Neuronal stem cell (in vitro differentiated cells): ENCODE measurements at places on chromosomes 12 and 14.

- H3K27me3 ChIP-seq = no peaks in the 10 kb centered on the region
- no peak overlapping the region for H3K27ac ChIP-seq
These were observed 13.2 kb upstream of the BMAL2 start for GRCh38 chr12:27319409-27319808.

DNA sequence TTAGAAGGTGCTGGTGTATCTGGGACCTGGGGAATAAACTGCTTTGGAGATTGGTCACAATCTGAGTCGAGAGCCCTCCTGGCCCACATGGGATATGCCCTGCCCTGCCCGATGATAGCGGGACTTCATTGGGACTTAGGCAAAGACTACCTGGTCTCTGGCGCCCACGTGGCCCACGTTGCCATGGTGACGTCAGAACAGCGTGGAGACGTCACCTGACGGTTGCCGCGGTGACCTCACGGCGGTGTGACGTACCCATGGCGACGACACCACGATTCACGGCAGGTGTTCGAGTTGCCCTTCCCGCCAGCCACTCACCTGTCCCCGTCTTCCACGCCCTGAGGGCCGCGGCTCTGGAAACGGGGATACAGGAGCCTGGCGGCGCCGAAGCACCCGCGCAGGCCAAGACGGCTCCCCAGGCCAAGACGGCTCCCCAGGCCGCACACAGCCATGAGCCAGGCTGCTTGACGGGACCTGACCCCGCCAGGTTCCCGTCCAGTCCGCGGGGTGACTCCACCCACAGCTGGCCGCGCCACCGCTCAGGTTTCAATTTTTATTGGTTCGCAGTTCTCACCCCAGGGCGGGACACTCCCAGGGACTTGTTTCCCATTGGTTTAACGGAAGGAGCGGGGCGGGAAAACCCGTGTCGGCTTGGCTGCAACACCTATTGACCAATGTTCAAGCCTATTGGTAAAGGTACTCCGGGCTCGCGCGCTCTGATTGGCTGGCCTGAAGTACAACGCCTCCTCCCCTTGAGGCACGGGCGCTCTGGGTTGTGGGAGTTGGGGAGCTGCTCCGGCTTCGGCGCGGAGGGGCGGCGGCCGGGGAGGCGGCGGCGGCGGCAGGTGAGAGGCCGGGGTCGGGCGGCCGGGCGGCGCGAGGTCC, at the start of the genes MMAB and MVK:
Gene MMAB (minus strand): TSS at position 476 of the 885 bp plus-strand sequence. CDS start 24 bp downstream, at position 452.
Gene MVK (plus strand): TSS at position 766 of the 885 bp plus-strand sequence. CDS start 1,029 bp downstream, outside the sequence.
- peaks cover 77% of the 10 kb centered on the region for H3K36me3 ChIP-seq
- H3K27me3 ChIP-seq = no peaks in the 10 kb centered on the region
- H3K4me1 ChIP-seq = peaks cover 15% of the 10 kb centered on the region
- H3K27ac ChIP-seq = peak within 1 kb of the TSS; percentile 84
- peak; percentile 99 for DNase-seq

DNA sequence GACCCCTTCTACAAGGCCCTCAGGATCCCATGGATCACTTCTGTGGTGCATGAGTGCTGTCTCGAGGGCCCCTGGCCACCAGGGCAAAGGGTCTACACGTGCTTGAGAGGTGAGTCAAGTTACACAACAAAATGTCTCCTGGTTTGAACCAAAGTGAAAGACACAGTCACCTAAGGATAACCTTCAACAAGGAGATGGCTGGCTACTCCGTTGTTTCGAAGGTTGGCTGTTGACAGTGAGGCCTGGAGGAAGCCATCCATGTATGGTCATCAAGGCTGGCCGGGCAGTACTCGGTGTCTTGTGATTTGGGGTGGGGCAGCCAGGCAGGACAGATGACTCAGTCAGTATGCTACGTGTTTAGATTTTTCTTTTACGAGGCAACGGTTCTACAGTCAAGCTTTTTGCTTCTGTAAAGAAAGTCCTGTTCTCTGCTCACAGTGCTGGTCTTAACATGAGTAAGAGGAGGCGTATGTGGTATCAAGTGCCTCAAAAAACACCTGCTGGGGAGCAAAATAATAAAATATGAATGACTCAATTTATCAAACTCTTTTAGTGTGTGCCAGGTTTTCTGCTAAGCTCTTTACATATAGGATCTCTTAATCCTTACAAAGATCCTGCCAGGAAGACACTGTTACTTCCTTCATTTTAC, 18.0 kb upstream of the NT5DC3 start:
- no peak overlapping the region for H3K4me3 ChIP-seq
- H3K36me3 ChIP-seq = no peaks in the 10 kb centered on the region
- H3K27me3 ChIP-seq = no peaks in the 10 kb centered on the region
- no peak overlapping the region for H3K27ac ChIP-seq
- H3K4me1 ChIP-seq = no peaks in the 10 kb centered on the region

DNA sequence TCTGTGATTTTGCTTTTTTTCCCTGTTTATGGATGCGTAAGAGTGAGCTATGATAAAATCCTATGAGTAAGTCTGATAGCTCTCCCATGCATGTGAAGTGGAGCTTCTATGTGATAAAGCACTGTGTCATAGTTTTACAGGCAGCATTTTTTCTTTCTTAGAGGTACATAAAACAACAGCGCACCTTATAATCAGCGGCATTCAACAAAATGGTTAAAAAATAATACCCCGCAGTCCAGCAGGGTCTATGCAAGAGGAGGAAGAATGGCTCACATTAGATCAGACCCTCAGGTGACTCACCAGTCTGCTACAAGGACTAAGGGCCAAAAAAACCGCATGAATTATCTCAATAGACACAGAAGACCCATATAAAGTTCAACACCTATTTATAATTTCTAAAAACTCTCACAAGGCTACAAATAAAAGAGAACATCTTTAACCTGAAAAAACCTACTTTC, 33.0 kb upstream of the TMEM179 start:
- no peaks in the 10 kb centered on the region for H3K27me3 ChIP-seq
- no peaks in the 10 kb centered on the region for H3K36me3 ChIP-seq

DNA sequence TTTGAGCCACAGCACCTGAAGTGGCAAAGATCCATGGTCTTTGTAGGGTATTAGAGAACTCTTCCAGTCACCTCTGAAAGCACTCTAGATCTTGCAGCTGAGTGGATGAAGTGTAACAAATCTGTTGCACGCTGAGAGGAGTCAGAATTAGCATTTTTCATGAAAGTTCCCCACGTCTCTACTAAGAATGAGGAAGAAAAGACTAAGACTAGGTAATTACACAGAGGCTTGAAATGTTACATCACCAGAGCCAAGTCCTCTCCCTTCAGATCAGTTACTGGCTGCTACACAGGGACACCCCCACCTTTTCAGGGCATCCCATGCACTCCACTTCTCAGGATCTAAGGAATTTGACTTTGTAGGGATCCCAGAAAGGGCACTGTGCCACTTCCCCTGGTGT, 98.6 kb upstream of the FKBP4 start:
- no peaks in the 10 kb centered on the region for H3K36me3 ChIP-seq
- DNase-seq = no peak
- no peak overlapping the region for H3K4me3 ChIP-seq
- H3K27ac ChIP-seq = no peak overlapping the region

GRCh38 chr12:46266382-46266791, 2.5 kb downstream of the SLC38A1 start:
- H3K27ac ChIP-seq = no peak overlapping the region
- H3K27me3 ChIP-seq = peaks cover 22% of the 10 kb centered on the region
- no peaks in the 10 kb centered on the region for H3K36me3 ChIP-seq
- DNase-seq = no peak
- H3K4me1 ChIP-seq = peaks cover 15% of the 10 kb centered on the region

DNA sequence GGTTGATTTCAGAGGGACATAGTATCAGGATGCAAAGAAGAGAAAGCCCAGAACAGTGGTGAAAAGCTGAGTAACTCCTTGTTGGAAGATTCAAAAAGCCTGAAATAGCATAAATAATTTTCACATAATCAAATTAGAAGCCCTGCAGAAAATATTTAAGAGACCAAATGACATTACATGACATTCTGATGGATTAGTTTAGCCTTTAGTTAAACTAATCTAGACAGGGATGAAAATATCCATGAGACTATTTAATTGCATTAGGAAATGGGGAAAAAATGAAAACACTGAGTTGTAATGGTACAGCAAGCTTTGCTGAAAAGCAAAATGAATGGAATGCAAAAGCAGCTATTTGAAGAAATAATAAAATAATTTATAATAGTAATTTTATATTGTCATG, 91.8 kb downstream of the KIF21A start:
- no peaks in the 10 kb centered on the region for H3K27me3 ChIP-seq
- no peak overlapping the region for H3K27ac ChIP-seq
- DNase-seq = no peak
- H3K4me1 ChIP-seq = peaks cover 9% of the 10 kb centered on the region
- H3K36me3 ChIP-seq = peaks cover 5% of the 10 kb centered on the region

GRCh38 chr14:75649337-75649736, 11.3 kb downstream of the ERG28 start:
- peaks cover 33% of the 10 kb centered on the region for H3K36me3 ChIP-seq
- H3K4me1 ChIP-seq = peaks cover 2% of the 10 kb centered on the region
- no peaks in the 10 kb centered on the region for H3K27me3 ChIP-seq
- no peak overlapping the region for H3K27ac ChIP-seq
- DNase-seq = no peak

- no peak overlapping the region for H3K4me3 ChIP-seq
- H3K27me3 ChIP-seq = no peaks in the 10 kb centered on the region
- no peaks in the 10 kb centered on the region for H3K36me3 ChIP-seq
- no peak overlapping the region for H3K27ac ChIP-seq
- H3K4me1 ChIP-seq = no peaks in the 10 kb centered on the region
These were observed 505.2 kb downstream of the RMST start for GRCh38 chr12:97967831-97968230.

DNA sequence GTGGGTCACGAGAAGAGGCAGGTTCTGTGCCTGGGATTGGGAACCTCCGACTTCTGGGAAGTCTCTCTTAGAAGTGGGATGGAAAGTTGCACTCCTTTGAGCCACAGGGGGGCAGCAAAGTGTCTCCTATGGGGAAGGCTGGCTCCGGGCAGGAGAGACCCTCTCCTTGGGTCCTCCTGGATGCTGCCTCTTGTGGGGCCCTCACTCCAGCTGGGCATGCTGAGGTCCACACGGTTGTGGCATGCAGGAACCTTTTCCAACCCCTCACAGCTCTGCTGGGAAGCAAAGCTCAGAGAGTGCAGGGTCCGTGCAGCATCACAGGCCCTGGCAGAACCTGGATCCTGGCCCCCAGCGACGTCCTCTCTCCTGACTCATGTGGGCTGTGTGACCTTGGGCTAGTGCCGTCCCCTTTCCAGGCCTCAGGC, 17.4 kb downstream of the SDSL start:
- peak; percentile 64 for DNase-seq
- no peaks in the 10 kb centered on the region for H3K36me3 ChIP-seq
- no peak overlapping the region for H3K4me3 ChIP-seq
- H3K4me1 ChIP-seq = peaks cover 1% of the 10 kb centered on the region
- no peak overlapping the region for H3K27ac ChIP-seq

DNA sequence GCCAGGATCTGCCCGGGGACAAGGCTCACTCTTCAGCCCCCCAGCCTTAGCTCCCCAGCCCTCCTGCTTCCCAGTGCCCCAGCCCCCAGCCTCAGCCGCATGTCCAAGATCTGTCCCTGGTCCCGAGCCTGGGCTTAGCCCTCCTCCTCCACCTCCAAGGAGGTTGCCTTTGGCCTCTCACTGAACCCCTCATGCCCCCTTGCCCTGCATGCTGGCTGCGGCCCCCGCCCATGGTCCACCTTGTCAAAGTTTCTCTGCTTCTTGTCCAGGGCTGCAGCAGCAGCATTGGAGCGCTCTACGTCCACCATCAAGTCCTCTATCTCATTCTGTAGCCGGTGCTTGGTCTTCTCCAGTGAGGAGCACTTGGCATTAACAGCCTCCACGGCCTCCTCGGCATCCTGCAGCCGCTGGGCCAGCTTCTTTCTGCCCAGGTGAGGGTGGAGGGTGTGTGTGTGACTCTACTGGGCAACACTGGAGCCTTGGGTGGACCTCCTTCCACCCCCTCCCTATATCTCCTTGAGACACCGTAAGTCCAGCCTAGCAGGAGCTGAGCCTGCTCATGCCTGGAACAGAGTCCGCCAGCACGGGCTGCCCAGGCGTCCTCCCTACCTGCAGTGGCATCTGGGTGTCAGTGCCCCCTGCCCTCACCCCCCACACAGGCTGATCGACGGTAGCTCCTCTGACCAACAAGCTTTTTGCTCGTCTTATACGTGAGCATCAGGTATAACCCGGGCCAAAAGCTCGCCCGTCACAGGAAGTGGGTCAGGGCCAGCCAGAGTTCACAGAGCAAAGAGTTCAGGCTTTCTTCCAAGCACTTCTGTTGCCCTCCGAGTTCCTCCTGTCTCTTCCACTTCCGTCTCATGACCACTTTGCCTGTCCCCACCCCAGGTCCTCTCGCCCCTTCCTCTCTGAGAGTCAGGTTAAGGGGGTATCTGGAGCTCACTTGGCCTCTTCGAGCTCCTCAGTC, 11.4 kb downstream of the CMTM5 start:
- no peak overlapping the region for H3K4me3 ChIP-seq
- H3K36me3 ChIP-seq = no peaks in the 10 kb centered on the region
- peaks cover 41% of the 10 kb centered on the region for H3K27me3 ChIP-seq
- DNase-seq = no peak

DNA sequence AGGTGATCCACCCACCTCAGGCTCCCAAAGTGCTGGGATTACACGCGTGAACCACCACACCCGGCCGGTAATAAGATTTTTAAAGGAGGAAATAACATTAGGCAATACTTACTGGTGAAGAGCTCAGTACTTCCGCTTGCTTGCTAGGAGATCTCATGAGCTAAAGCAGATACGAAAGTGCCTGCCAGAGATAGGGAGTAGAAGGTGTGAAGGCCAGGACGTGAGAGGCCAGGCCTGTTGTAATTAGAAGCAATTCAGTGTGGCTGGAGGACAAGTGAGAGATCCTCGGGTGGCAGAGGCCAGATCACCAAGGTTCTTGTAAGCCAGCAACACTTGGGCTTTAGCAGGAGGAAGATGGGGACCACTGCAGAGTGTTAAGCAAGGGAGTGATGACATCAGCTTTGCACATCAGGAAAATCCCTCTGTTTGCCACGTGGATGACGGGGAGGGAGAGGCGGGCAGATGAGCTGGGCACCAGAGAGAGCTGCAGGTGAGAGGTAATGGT, 7.6 kb downstream of the TECPR2 start:
- no peak for DNase-seq
- H3K4me1 ChIP-seq = no peaks in the 10 kb centered on the region
- H3K27me3 ChIP-seq = no peaks in the 10 kb centered on the region

DNA sequence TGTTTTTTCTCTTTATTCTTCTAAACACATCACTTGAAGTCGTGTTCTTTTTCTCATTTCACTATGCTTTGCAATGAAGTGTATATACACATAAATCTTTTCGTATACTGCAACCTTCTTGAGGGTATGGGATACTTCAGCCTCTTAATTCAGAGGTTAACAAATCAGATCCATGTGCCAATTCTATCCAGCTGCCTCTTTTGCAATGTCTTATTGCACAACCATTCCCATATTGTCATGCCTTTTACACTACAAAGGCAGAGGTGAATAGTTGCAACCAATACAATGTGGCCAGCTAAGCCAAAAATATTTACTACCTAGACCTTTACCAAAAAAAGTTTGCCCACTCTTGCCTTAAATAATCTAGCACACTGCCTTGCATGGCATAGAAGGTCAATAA, 224.5 kb upstream of the FOXG1 start:
- H3K4me3 ChIP-seq = no peak overlapping the region
- H3K27ac ChIP-seq = no peak overlapping the region
- DNase-seq = no peak
